ENCODE measurements at places on chromosomes 11 and 22.
A peak's percentile ranks its signal among the peaks of the same experiment; 100 is the strongest.

- H3K36me3 ChIP-seq, result no peaks in the 10 kb centered on the region
- H3K27me3 ChIP-seq, result no peaks in the 10 kb centered on the region
- H3K4me1 ChIP-seq, result peaks cover 1% of the 10 kb centered on the region
- DNase-seq, result no peak
- H3K4me3 ChIP-seq, result no peak overlapping the region
These were observed 36.4 kb upstream of the LINC01488 start for GRCh38 chr11:69445131-69445470.

DNA sequence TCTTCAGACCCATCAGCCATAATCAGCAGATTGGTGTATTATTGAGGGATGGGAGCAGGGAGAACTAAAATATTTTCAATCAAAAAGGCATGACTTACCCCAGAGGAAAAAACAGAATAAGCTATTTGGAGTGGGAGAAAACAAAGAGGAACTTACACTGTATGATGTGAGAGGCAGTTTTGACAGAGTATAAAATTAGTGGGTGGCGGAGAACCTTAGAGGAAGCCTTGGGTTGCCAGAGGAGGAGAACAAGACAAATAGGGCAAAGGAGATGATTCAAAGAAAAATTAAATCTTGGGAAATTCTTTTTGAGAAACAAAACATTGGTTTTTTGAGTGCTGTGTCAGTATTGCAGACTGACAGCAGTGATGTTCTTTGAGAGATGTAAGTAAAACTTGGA lies 285.0 kb downstream of the C11orf87 start:
- DNase-seq, result no peak
- no peak overlapping the region for H3K27ac ChIP-seq
- H3K4me3 ChIP-seq, result no peak overlapping the region
- no peaks in the 10 kb centered on the region for H3K4me1 ChIP-seq

GRCh38 chr11:69010361-69010891 lies 2.6 kb downstream of the MRGPRF start:
- peak overlapping the region; percentile 90 for H3K27ac ChIP-seq
- H3K27me3 ChIP-seq, result no peaks in the 10 kb centered on the region
- DNase-seq, result no peak
- peaks cover 38% of the 10 kb centered on the region for H3K4me1 ChIP-seq

- no peaks in the 10 kb centered on the region for H3K27me3 ChIP-seq
- no peak for DNase-seq
- no peak overlapping the region for H3K27ac ChIP-seq
- no peaks in the 10 kb centered on the region for H3K4me1 ChIP-seq
These were observed 8.5 kb upstream of the ADORA2A start for GRCh38 chr22:24418786-24419474.

- no peak for DNase-seq
- no peaks in the 10 kb centered on the region for H3K27me3 ChIP-seq
- no peaks in the 10 kb centered on the region for H3K36me3 ChIP-seq
- no peak overlapping the region for H3K27ac ChIP-seq
- H3K4me3 ChIP-seq, result no peak overlapping the region
- H3K4me1 ChIP-seq, result no peaks in the 10 kb centered on the region
These were observed 26.7 kb downstream of the GRAP2 start for GRCh38 chr22:39927544-39927943.

DNA sequence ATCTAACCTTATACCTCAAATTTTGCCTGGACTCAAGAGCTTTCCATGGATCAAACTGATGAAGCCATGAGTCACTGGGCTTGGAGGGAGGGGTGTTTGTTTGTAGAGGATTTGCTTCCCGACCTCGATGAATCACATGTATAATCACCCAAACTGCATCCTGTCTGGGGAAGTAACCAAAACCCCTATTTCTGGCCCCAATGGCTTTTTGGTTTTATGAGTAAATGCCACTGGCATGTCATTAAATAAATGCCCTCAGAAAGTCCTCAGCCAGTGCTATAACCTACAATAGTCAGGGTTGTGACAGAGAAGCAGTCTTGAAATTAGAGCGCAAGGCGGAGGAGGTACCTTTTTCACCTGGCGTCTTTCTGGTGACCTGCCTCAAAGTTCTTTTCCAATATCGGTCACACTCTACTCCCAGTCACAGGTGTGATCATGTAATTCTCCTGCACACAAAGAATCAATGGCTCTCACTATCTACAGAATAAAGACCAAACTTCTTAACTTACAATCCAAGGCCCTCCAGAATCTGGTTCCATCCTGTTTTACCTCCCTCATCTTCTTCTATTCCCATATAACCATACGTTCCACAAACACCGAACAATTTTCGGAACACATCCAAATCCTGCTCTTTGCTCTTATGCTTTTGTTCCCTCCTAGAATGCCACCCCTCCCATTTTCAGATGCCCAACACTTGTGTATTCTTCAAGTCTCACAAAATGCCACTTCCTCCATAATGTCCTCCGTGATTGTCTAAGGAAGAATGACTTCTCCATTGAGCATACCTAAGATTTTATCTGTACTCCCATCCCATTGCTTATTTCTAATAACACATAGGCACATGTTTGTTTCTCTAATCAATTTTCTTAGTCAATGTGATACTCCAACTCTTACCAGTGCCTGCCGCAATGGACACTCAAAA lies 81.3 kb upstream of the BLID start:
- no peak overlapping the region for H3K4me3 ChIP-seq
- H3K27me3 ChIP-seq, result no peaks in the 10 kb centered on the region
- no peak for DNase-seq
- no peak overlapping the region for H3K27ac ChIP-seq

DNA sequence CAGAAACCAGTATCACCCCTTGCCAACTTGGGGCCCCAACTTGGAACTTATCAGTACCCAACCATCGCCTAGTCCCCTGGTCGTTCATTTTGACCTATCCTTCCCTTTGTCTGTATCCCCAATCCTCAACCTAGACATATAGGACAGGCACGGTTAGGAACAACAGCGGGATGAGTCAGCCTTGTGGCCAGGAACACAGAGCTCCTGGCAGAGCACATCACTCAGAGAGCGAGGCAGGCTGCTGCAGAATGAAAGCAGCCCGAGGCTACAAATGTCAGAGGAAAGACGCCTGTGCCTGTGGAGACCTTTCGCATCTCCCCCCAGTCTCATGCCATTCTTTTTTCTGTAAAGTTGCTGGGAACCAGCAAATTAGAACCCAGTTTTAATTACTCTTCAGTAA lies 14.6 kb downstream of the DKK3 start:
- H3K27ac ChIP-seq, result no peak overlapping the region
- H3K4me3 ChIP-seq, result no peak overlapping the region
- no peaks in the 10 kb centered on the region for H3K27me3 ChIP-seq
- no peak for DNase-seq

- no peak overlapping the region for H3K27ac ChIP-seq
- peaks cover 17% of the 10 kb centered on the region for H3K4me1 ChIP-seq
- no peaks in the 10 kb centered on the region for H3K27me3 ChIP-seq
- H3K36me3 ChIP-seq, result no peaks in the 10 kb centered on the region
These were observed 2.8 kb upstream of the LZTR1 start for GRCh38 chr22:20979243-20979809.

GRCh38 chr11:67632982-67633755 lies 3.4 kb upstream of the NUDT8 start:
- no peak overlapping the region for H3K27ac ChIP-seq
- H3K27me3 ChIP-seq, result no peaks in the 10 kb centered on the region
- no peak for DNase-seq
- peaks cover 5% of the 10 kb centered on the region for H3K4me1 ChIP-seq
- no peaks in the 10 kb centered on the region for H3K36me3 ChIP-seq

- H3K4me3 ChIP-seq, result no peak overlapping the region
- no peak for DNase-seq
- H3K27ac ChIP-seq, result no peak overlapping the region
- no peaks in the 10 kb centered on the region for H3K36me3 ChIP-seq
- H3K27me3 ChIP-seq, result no peaks in the 10 kb centered on the region
These were observed 254.6 kb upstream of the KIRREL3 start for GRCh38 chr11:127255209-127255608.

- DNase-seq, result no peak
- peaks cover 6% of the 10 kb centered on the region for H3K4me1 ChIP-seq
- H3K27me3 ChIP-seq, result no peaks in the 10 kb centered on the region
- H3K4me3 ChIP-seq, result no peak overlapping the region
- H3K27ac ChIP-seq, result no peak overlapping the region
These were observed 23.4 kb downstream of the SNX19 start for GRCh38 chr11:130892861-130893260.

All from ovary (tissue), 10 donors.